ENCODE measurements at places on chromosomes 2 and 18.

DNA sequence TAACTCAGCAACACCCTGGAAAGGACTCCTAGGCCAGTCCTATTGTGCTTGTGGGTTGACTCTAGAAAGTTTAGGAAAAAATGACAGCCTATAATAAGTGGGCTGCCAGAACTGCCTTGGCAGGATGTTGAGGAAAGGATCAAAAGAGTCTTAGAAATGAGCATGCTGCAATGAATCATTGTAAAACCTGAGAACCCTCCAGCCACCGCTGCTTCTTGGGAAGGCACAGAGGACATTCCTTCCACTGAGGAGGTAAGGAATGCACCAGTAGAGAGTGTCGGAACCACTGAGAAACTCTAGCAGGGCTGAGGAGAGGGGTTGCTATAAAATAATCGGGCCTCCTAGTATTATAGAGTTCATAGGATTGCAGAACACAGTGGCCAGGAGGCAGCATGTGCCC, 146.7 kb upstream of the SMIM21 start:
- DNase-seq, result no peak

GRCh38 chr2:213609570-213610170, 325.4 kb downstream of the SPAG16 start:
- no peak for DNase-seq

DNA sequence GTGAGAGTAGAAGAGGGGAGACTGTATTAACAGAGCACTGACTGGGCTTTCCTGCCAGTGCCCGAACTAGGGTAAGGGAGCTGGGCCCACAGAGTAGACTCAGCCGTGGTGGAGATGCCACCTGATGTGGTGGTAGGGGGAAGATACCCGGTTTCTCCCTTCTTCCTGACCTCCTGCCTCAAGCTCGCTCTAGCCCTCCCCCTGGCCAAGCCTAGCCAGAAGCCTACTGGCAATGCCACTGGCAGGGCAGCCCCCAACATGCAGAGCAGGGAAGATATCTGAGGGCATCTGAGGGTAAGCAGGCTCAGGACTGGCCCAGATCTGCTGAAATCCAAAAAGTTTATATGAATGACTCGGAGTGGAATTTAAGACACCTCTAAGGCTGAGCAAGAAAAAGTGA, 162.6 kb upstream of the SMAD2 start:
- no peak for DNase-seq

GRCh38 chr2:33288011-33288410, 188.4 kb upstream of the RASGRP3 start:
- no peak for DNase-seq

- DNase-seq, result no peak
Measured at GRCh38 chr2:186576614-186577013, 13.2 kb upstream of the ITGAV start.

DNA sequence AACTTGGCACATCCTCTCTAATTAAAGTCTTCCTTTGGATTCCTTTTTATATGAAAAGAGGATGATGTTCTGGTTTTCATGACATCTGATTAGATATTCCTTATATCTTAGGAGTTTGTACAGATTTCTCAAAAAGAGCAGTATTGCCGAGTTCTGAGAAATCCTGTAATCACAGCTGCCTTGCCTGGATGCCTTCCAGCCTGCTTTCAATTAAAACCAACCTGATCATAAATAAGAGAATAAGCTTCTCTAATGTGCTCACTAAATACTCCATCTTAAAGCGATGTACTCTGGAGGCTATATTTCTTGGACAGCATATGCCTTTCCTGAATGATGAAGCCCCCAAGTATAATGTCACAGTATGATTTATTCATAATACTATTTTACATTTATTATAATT, 1203.8 kb upstream of the PIK3C3 start:
- no peak for DNase-seq

- no peak for DNase-seq
Measured at GRCh38 chr2:176562359-176563078, 293.3 kb downstream of the MTX2 start.

DNA sequence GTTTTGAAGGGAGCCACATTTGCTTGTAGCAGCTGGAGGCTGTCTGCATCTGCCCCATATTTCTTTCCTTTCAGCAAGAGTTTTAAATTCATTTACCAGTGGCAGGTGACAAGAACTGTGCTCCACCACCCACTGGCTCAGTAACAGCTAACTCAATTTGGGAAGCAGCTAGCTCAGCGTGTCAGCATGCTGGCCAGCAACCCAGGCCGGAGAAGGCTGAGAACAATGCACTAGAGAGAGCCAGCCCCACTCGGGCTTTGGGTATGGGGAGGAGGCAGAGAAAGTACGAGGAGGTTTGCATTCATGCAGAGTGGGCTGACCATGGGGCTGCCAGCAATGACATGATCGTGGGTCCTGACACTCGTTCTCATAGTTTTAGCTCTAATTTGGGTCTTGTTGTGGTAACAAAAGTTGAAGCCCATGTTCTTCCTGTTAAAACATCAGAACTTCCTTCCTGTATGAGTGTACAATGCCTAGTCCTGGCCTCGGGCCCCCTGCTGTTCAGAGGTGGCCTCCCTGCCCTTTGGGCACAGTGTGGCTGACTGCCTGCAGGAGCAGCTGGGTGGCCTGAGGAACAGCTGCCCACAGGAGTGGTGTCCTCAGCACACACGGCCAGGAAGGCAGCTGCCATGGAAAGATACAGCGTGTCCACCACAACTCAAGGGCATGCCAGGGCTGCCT, 23.0 kb downstream of the CDC42EP3 start:
- DNase-seq, result no peak

DNA sequence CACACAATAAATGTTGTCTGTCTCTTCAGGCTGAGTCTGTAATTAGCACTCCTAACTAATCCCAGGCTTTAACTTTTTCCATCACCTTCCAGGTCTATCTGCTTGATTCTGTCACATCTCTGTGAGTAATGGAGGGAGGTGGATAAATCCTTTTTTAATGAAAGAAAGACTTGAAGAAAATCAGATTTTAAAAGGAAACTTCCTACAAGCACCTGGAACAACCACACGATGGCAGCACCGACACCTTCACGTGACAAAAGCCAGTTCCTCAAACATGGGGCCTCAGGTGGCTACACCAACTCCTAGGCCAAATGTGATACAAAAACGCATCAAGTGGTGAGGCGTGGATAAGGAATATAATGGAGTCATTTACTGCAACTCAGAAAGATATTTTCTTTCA, 41.8 kb downstream of the TGFBRAP1 start:
- DNase-seq, result peak; percentile 1

DNA sequence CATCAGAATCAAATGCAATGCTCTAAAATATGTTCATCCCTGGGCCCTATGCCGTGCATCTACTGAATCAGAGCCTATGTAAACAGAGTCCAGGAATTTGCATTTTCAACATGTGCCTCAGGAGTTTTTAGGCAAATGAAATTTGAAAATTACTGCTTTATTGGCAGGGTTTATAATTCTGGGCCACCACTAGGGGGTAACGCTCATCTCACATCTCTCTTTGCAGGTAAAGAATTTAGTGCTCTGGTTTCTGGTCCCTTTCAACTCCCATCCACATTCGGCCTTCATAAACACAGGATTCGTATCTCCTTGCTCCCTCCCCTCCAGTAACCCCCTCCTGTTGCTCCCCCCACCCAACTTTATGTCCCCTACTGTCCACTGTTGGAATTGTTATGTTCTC, 49.3 kb downstream of the LYPD6B start:
- no peak for DNase-seq

- DNase-seq, result no peak
Measured at GRCh38 chr18:51778115-51778514, 561.9 kb upstream of the DCC start.

DNA sequence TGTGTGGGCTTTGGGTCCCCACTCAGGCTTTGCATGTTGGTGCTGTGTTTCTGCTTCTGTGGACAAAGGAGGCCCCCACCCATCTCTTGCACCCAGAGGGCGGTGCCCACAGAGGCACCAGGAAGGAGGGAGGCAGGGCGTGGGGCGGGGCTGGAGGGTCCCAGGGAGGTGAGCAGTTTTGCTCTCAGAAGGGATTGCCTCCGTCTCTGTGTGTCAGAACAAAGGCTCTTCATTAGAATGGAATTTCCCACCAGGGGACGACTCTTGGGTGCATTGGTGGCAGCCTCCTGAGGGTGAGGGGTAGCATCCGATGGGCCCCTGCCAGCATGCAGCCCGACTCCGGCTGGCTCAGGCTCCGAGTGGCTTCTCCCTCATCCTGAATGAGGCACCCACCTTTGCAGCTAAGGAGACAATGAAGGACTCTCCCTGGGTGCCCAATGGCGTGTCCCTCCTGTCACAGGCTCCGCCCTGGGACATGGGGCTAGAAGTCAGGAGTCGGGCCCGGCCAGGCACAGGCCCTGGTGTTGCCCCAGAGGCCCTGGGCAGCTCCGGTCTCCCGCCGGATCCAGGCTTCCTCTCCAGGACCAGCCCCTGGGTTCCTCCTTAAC, 7.0 kb upstream of the ERFE start:
- no peak for DNase-seq

DNA sequence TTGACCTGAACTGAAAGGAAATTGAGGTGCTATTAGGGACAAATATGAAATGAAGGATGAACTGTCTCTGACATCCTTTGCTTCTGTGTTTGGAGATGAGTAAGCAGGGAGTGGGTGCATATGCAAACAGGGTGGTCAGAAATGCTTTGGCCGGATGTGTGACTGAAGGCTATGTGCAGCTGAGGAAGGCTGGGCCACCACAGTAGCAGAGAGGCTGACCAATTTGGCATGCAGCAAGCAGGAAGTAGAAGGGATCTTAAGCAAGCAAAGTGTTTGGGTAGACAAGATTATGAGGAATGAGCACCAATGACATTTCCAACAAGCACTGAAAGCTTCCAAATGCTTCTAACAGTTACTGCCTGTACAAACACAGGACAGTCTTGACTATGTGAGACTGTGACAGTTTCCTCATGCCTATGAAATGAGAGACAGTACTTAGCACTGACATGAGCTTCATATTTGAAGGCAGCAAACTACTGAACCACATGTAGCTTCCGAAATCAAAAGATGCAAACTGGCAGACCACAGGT, 3.3 kb upstream of the ACTR3 start:
- DNase-seq, result no peak

GRCh38 chr2:21267232-21267835, 143.6 kb downstream of the TDRD15 start:
- no peak for DNase-seq

Data from fibroblast of skin of left quadriceps (primary cell).